ENCODE measurements at places on chromosomes 16 and 17. TPM values are rescaled to one million over a fixed set of nuclear protein-coding genes. Genes with fewer than 3 reads are reported as not detected.
A peak's percentile ranks its signal among the peaks of the same experiment; 100 is the strongest.

- no peak for DNase-seq
Observed at GRCh38 chr17:17790637-17791464, 45.9 kb downstream of the SREBF1 start.

DNA sequence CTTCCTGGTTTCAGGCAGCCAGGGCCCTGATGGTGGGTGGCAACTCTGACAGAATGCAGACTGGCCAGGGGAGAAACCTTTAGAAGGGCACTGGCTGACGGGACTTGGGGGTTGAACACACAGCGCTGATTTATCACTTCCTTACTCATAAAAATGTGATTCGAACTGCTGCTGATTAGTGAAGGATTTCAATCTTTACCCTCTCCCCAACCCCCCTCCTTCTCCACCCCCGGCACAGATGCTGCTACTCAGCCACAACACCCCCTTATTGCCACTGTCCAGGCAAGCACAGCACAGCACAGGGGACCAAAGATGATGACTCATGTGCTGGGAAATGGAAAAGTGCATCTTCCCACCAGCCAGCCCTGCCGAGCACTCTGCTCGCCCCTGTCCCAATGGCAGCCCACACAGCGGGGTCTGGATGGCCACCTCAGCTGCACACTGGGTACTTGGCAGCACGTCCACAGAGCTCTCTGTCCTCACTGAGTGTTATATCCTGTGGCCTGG is 70.1 kb downstream of the SMG6 start:
- no peak for DNase-seq

DNA sequence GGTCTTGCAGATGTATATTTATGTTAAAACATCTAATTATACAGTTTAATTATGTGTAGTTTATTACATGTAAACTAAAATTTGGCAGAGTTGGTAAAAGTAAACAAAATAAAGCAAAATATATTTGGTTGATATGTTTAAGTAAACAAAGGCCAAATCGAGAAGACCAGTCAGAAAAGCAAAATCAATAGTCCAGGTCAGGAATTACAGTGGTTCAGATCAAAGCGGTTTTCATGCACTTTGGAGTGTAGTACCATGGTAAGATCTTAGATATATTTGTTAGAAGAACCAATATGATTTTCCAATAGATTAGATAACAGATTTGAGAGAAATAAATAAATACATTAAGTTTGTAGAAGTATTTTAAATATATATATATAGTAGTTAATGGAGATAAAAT is 1421.6 kb upstream of the CDH8 start:
- DNase-seq: no peak

GRCh38 chr16:49130397-49130796 is 151.2 kb downstream of the CBLN1 start:
- no peak for DNase-seq

DNA sequence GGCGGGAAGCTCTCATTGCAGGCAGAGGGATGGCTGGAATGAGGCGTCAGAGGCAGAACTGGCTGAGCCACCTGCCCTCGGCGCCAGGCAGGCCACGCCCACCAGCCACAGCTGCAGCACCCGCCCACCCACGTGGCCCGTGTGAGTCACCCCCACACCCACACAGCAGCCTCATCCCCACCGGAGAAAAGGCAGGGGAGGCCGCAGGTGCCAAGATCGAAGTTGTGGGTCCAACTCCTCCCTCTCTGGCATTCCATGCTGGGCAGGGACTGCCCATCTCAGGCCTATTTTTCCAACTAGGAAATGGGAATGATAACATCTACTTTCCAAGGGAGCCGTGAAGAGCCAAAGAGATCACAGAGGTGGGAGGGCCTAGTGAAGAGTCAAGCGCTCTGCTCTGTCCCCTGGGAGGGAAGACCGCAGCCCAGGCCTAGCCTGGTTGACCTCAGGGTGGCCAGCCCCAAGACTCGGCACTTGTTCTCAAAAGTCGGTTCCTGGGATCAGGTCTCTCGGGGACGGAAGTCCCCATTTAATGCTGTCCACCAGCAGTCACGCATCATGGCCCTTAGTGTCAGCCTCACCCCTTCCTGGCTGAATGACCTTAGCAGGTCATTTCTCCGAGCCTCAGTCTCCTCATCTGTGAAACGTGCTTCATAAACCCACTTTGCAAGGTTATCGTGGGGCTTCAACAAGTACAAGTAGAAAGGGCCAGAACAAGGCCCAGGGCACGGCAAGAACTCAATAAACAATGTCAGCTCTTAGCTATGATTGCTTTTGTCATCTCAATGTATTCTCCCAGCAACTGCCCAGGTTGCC is at the start of gene TRPV3:
Gene TRPV3, minus strand, starts transcription at position 45 of the 816 bp plus-strand sequence. CDS start 2,962 bp downstream, outside the sequence.
- no peak for DNase-seq

GRCh38 chr17:79829457-79829856 is 9.8 kb downstream of the CBX4 start:
- DNase-seq: no peak

DNA sequence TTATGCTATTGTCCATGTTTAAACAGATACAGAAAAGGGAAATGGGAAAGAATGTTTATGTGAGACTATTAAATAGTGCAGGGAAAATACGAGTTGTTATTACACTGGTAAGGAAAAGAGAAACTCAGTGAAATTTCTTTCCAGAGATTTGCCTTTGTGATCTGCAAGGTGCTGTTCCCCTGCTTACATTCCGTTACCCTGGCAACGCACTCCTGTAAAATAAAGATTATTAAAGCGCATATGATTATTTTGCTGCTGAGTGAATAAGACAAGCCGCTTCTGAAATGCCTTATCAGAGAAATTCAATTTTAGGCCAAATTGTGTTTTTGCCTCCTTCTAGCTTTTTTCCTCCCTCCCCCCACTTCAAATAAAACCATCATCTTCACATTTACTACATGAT is 328.6 kb upstream of the PMFBP1 start:
- no peak for DNase-seq

DNA sequence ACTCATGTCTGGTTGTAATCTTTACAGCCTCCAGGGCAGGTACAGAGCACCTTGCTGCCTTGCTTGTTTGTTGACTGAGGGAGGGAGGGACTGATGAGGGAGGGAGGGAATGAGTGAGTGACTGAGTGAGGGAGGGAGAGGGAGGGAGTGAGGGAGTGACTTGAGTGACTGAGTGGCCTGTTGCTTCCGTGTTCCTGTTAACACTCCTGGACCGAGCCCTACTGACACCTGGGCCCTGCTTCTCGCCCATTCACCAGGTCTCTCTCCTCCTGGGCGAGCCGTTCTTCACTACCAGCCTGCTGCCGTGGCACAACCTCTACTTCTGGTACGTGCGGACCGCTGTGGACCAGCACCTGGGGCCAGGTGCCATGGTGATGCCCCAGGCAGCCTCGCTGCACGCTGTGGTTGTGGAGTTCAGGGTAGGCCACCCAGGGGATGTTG is 41.2 kb downstream of the PRMT7 start:
- DNase-seq: no peak

DNA sequence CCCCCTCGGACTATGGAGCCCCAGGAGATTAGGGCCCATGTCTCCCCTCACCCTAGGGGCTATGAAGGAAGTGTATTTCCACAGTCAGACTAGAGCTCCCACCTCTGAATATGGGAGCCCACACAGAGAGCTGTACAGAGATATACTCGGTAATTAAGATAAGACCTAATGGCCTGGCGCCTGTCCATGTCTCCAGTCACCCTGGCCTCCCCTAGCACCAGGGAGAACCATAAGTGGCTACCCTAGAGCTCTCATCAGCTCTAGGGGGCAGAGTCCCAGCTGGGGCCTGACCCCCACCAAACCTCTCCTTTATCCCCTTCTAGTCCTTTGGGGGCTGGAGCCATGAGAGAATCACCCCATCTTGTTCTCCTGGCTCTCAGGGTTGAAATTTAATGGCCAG is 2.4 kb downstream of the TMEM101 start:
- no peak for DNase-seq

DNA sequence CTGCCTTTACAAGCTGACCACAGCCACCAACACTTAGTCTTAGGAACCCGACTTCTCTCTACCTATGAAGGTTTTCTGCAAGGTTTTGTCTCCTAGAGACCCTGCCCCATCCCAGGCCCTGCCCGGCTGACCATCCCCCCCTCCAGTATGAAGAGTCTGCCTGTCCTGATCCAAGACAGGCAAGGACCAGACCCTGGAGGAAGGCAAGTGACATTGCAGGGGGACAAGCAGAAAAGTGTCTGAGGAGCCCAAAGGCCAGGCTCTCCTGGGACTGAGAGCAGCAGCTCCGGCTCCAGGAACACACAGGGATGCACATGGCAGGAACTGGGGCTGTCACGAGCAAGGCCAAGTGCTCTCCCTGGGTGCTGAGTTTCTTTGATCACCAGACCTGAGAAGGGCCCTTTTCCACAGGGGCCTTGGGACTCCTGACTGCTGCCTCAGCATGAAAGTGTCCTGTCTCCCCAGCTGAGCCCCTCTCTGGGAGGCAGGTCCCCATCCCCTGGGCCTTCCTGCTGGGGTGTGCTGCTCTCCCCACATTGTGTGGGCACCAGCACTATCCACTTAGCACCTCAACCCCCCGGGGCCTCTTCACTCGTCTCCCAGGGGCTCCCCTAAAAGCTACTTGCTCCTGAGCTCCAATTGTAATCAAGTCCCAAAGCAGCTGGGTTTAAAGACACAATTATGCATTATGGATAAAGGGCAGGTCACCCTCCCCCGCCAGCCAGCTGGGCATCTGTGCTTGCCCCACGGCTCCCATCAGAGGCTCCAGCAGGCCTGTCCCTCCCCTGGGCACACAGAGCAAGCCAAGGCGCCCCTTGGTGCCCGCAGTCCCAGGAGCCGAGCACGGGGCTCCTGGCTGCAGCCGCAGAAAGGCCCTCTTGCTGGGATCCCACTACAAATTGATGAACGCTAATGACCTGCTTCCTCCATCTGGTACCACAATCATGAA is 11.6 kb upstream of the CACNG4 start:
- DNase-seq: no peak

DNA sequence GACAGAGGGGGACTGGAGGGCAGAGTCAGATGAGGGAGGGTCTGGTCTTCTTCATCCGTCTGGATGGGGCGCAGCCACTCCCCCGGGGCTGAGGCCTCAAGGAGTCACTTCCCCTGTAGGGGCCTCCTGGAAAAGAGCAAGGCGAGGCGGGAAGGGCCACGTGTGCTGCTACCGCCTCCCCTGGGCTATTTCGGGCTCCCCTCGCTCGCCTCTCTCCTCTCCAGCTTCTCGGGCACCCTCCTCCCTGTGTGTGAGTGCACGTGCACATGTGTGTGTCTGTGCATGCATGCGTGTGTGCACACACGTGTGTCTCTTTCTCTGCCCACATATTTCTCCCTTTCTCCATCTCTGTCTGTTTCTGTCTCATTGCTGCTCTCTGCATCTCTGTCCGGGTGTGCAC is 10.1 kb downstream of the GSG1L start:
- DNase-seq: no peak

GRCh38 chr17:79572136-79572925 is 38.5 kb downstream of the RBFOX3 start:
- DNase-seq: no peak

GRCh38 chr16:5504064-5504781 is 406.6 kb upstream of the EEF2KMT start:
- DNase-seq: no peak

GRCh38 chr16:21159281-21159951 is 942 bp downstream of the LDAF1 start:
- DNase-seq: no peak

DNA sequence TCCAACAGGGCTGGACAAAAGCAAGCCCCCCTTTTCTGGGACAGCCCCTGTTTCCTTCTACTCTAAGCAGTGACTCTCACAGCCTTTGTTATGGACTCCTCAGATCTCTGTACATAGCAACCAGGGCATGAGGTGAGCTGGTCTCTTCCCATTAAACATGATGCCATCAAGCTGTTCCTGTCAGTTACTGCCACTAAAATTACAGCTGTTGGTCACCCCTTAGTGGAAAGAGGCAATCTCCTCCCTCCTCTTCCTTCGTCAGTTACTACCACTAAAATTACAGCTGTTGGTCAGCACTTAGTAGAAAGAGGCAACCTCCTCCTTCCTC is 95.2 kb upstream of the SMIM36 start:
- no peak for DNase-seq

DNA sequence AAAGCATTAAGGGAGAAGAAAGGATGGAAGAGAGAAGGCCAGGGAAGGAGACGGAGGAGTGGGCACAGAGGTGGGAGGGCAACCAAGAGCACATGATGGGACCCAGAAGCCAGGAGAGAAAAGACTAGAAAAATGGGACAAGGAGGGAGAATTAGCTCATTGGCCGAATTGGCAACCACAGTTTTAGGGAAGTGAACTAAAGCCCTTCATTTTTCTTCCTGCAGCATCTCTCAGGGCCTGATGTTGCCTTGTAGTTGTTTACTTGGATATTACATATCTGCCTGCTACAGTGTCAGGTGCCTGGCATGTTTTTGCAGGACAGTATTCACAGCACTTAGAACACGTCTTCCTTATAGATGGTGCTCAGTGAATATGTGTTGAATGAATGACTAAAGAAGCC is 19.0 kb downstream of the EMP2 start:
- DNase-seq: no peak

- no peak for DNase-seq
Observed at GRCh38 chr16:48318630-48319029, 66.6 kb downstream of the SIAH1 start.

DNA sequence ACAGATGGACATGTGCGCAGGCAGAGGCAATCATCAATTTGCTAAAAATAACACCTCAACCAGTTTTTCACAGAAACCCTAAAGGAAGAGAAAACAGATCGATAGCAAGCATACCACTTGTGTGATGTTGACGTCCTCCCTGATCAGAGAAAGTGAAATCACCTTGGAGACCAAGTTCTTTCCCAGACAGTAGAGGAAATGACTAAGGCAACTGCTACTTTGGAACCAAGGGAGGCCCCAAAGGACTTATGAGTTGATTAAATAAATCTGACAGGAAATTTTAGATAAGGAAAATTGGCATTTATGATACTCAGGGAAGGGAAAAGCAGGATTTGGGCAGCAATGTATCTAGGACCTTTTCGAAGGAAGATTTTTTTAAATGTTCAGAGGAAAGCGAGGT is 267.1 kb upstream of the ASIC2 start:
- no peak for DNase-seq

- DNase-seq: no peak
Observed at GRCh38 chr16:88896238-88897070, 30.0 kb upstream of the PABPN1L start.

- peak; percentile 87 for DNase-seq
Observed at GRCh38 chr17:79049821-79050220, 24.8 kb upstream of the ENGASE start.

THOC6 gene
- 20.6 TPM for total RNA-seq

ABCC12 gene
- not detected for total RNA-seq

PRSS21 gene
- total RNA-seq: not detected

ZNF469 gene
- total RNA-seq: 2.5 TPM

RRAD gene
- total RNA-seq: 3.4 TPM

PLA2G10 gene
- not detected for total RNA-seq

XYLT1 gene
- 59.1 TPM for total RNA-seq

ZNF652 gene
- total RNA-seq: 41.8 TPM

ZNF668 gene
- 13.3 TPM for total RNA-seq

BHLHA9 gene
- not detected for total RNA-seq

Data from mesenteric fat pad (tissue), 1 donor.